GM23248 (cell line): ENCODE measurements at places on chromosomes 12 and 14.

GRCh38 chr12:11947213-11947612 is 123.5 kb upstream of the BCL2L14 start:
- DNase-seq = no peak

DNA sequence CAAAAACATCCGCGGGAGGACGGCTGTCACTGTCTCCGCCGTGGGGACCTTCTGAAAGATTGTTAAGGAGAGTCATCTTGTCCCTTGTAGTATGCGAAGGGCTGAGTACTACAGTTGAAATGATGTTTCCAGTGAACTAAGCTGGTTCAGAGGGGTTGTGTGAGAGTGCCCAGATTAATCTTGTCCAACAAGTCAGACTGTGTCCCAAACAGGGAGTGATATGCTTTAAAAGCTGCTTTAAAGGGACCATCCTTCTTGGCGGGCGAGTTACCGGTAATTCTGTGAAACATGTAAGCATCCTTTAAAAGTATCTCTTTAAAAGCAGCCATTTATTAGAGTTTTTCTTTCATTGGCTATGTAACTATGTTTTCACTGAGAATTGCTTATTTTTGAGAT is 1.1 kb downstream of the WDR20 start:
- no peak for DNase-seq

DNA sequence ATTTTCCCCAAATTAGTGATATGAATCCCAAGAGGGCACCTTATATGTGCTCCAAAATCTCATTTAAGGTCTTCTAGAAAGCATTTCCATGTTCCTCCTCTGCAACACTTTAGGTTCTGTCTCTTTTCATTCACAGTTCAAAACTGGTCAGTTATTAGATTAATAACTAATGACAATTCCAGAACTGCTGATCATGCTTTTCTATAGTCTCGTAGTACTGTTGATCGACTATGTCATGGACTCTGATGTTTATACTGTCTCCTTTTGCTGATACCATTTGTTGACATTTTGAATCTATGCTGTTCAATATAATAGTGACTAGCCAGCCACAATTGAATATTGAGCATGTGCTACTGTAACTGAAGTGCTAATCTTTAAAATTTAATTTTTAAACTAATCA is 728.3 kb downstream of the LRFN5 start:
- DNase-seq = no peak

GRCh38 chr12:109607618-109608017 is 34.0 kb downstream of the MVK start:
- no peak for DNase-seq

GRCh38 chr12:105880824-105881388 is 257.8 kb downstream of the NUAK1 start:
- DNase-seq = no peak

GRCh38 chr14:101635749-101636560 is 74.7 kb downstream of the DIO3 start:
- DNase-seq = no peak

DNA sequence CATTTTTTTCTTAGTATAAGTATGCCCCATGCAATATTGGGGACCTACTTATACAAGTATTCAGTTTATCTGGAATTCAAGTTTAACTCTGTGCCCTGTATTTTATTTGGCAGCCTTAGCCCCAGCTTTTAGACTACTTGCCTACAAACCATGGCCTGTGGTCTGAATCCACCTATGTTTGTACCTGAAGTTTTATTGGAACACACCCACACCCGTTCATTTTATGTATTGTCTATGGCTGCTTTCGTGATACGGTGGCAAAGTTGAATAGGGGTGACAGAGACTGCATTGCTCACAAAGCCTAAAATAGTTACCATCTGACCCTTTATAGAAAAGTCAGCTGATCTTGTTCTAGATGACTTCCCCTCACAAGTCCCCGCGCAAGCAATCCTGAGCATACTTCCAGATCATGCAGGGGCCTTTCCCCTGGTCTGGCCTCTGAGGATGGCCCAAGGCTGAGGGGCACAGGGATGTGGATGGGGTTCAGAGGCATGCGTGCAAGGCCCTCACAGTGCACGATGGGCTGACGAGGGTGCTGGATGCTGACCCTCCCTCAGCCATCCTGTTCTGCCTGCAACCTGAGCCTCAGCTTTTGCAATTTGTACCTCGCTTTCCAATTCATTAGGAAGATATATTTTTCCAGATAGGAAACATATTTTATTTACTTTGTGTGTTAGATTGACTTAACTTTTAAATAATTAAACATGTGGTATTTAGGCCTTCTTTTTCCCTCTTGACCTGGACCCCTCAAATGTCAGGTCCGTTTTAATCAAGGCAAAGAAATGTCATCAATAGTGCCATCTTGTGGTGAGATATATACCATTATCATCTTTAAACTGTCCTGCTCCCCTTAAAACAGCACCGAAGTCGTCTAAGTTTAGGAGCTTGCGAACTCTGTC is 527.3 kb upstream of the CCDC196 start:
- peak; percentile 54 for DNase-seq

GRCh38 chr12:65152596-65152995 is 16.8 kb upstream of the LEMD3 start:
- no peak for DNase-seq

GRCh38 chr14:64990296-64990695 is 3.6 kb downstream of the FNTB start:
- no peak for DNase-seq

GRCh38 chr12:117334855-117335587 is 26.4 kb downstream of the NOS1 start:
- no peak for DNase-seq

DNA sequence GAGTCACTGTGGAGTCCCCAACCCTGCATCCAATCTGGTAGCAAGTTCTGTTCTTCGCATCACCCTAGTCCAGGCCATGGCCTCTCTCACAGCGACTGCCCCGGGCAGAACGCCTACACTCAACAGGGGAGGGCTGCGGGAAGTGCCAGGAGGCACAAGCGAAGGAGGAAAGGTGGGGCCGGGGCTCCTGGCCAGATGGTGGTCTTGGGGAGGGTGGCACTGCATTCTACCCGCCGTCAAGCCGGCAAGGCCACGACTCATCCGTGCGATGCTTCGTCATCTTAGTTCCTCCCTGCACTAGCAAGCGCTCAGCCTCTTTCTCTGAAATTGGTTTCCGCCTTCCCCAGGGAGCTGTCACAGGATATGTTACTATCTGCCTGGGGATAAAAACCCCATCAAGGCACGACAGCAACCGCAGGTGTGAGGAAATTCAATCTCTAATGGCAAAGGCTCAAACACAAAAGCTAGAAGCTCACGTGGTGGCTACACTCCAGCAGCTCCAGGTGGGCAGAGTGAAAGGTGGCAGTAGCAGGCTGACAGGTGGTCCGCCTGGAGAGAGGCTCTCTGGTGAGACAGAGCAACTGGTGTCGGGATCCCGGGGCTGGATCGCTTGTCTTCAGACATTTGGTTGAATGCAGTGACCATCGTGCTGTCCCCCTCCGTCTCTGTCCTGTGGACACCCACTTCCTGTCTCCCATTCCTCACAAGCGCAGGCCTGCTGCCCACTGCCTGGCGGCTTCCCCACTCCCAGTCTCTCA is 34.1 kb downstream of the ACADS start:
- no peak for DNase-seq

DNA sequence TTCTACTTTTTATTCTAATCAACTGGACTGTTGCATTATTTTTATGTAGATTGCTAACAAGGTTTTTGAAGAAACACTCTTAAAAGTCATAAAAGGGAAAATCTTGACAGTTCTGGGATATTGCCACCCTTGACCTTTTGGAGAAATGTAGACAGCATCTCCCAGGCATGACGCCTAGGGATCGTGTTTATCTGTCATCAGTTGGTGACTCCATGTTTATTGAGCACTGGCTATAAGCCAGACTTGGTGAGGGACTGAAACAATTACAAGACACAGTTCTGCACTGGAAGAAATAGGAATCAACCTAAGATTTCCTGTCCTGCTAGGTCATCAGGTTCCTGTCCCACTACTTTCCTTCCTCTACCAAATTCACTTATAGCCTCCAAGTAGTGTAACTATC is 34.5 kb downstream of the HMGA2 start:
- peak; percentile 82 for DNase-seq

DNA sequence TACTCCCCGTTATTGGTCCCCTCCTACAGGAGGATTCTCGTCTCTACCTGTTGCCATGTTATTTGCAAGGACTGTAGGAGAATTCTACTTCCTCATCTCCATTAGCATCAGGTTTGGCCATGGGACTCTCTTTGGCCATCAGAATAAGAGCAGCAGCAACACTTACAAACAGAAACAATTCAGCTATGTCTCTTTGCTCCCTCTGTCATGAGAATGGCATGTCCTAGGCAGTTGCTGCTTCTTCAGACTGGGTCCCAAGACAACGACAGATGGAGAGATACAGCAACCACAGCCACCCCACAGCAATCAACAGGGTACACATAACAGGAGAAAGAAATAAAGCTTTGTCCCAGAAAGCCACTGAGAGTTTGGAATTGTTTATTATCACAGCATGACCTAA is 19.7 kb downstream of the SLC41A2 start:
- DNase-seq = peak; percentile 24

GRCh38 chr12:52629281-52630007 is 11.1 kb upstream of the KRT73 start:
- DNase-seq = no peak

DNA sequence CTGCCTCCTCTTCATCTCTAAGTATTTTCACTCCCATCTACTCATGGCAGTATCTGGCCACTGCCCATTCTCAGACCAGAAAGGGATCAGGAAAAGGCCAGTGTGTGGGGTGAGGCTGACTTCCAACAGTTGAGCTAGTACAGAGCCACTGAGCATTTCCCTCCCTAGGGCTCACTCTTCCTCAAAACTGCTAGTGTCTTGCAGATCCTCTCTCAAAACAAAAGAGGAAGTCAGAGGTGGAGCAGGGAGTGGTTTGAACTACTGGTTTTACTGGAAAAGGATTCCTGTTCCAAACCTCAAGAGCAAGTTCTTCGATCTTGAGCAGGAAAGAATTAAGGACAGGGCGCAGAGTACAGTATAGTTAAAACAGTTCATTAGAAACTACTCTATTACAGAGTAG is 11.7 kb upstream of the RNASE10 start:
- DNase-seq = no peak

DNA sequence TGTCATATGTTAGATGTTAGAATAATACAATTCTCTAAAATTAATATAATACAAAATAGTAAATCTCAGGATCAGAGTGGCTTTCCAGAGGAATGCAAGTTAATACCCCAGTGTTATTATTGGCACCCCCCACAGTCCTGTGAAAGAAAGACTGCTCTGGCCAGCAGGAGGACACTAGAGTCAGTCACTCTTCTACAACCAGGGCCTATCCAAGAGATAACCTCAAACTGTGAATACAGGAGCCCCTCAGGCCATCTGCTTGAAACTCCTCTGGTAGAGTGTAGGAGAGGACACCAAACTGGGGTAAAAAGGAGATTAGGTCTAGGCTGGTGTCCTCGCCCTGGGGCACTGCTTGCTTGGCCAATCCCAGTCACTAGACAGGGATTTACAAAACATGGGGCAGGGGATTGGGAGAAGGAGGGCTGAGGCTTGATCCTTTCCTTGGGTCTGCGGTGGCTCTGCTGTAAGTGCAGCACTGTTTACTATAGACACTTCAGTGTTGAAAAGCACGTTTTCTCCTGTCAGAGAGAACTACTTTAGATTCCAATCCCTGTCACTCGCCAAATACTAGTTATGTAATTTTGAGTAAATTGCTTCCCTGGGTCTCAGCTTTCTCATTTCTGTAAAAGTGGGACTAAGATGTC is 44.5 kb upstream of the PTPRR start:
- no peak for DNase-seq

DNA sequence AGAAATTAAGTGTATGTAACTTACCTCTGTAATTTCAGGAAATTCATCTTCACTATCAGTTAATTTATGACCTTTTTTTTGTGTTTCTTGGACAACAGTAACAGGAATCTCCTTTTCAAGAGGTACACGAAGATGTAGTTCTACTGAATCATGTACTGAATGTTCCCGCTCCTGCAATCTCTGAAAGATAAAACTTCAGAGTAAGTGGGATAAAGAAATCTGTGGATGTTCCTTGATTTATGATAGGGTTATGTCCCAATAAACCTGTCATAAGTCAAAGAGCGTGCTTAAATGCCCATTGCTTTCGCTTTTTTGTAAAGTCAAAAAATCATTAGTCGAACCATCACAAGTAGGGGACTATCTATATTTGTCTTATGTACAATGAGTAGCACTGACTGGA is 40.8 kb downstream of the SENP1 start:
- DNase-seq = no peak

GRCh38 chr14:83520837-83521236 is 1987.2 kb upstream of the SEL1L start:
- DNase-seq = peak; percentile 11

DNA sequence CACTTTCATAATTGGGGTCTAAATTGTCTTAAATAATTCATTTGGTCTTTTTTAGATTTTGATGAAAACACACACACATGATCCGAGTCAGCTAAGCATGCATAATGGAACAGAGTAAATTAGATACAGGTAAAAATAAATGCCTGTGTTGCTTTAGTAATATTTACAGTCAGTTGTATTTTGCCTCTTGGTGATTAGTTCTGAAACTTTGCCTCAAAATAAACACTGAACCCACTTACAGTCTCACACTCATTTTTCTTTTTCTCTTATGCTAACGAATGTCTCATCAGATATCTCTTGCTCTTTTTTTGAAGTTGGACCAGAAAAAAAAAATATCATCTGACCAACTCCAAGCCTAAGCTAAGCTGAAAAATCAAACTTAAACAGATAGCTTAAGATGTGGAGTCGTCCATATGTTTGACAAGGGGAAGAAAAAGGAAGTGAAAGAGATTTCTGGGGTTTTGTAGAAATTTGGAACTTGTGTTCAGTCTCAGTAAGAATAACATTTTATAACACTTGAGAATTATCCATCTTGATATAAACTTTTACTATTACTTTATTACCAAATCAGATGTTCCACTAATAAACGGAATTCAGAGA is 592.5 kb downstream of the RPL10L start:
- no peak for DNase-seq

GRCh38 chr12:80472911-80473500 is 29.0 kb downstream of the PTPRQ start:
- DNase-seq = peak; percentile 69

DNA sequence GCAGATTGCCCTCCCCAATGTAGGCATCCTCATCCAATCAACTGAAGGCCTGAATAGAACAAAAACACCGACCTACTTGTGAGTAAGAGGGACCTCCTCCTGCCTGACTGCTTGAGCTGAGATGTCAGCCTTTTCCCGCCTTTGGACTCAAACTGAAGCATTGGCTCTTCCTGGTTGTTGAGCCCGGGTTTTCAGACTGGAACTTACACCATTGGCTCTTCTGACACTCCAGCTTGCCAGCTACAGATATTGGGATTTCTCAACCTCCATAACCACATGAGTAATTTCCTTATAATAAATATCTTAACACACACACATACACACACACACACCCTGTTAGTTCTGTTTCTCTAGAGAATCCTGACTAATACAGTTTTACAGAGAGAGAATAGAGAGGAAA is 173.4 kb upstream of the NTF3 start:
- DNase-seq = peak; percentile 92

GRCh38 chr12:105401198-105401597 is 70.7 kb downstream of the C12orf75 start:
- no peak for DNase-seq

GRCh38 chr14:29355331-29355730 is 572.3 kb downstream of the PRKD1 start:
- no peak for DNase-seq

GRCh38 chr14:36818246-36818645 is 156.6 kb downstream of the PAX9 start:
- DNase-seq = peak; percentile 17
